B cell (primary cell): ENCODE measurements at places on chromosomes 12 and 14. TPM values are rescaled to one million over a fixed set of nuclear protein-coding genes. Genes with fewer than 3 reads are reported as not detected.
A peak's percentile ranks its signal among the peaks of the same experiment; 100 is the strongest.

DNA sequence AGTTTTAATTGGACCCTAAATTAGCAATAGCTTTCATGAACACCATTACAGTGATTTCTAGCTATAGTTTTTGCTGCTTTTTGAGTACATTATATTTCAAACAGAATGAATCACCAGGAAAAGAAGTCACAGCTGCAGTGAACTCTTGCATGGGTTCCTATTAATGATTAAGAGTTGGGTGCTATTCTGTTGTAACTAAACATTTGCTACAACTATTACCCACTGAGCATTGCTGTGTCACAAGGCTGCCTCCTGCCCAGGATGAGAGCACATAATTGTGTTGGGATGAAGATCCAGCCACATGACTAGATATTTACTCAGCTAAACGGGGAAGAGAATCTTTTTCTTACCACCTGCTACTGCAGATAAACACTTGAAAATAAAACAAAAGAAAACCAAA is 152.7 kb downstream of the GXYLT1 start:
- DNase-seq, result no peak

DNA sequence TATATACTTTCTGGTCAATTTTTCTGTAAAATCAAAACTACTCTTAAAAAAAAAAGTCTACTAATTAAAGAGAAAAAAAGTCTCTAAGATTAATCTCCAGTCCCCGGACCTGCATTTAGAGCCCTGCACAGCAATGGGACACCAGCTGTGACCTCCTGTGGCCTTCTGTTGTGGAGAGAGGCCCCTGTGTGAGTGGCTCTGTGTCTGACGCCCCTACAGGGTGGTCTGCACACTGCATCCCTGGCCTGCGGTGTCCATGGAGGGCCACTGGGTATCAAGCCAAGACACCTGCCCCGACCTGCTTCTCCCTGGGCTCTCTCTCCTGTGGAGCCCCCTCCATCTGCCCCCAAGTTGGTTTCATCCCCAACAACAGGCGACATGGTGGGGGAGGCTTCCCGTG is 248.0 kb upstream of the DIO3 start:
- DNase-seq, result no peak

DNA sequence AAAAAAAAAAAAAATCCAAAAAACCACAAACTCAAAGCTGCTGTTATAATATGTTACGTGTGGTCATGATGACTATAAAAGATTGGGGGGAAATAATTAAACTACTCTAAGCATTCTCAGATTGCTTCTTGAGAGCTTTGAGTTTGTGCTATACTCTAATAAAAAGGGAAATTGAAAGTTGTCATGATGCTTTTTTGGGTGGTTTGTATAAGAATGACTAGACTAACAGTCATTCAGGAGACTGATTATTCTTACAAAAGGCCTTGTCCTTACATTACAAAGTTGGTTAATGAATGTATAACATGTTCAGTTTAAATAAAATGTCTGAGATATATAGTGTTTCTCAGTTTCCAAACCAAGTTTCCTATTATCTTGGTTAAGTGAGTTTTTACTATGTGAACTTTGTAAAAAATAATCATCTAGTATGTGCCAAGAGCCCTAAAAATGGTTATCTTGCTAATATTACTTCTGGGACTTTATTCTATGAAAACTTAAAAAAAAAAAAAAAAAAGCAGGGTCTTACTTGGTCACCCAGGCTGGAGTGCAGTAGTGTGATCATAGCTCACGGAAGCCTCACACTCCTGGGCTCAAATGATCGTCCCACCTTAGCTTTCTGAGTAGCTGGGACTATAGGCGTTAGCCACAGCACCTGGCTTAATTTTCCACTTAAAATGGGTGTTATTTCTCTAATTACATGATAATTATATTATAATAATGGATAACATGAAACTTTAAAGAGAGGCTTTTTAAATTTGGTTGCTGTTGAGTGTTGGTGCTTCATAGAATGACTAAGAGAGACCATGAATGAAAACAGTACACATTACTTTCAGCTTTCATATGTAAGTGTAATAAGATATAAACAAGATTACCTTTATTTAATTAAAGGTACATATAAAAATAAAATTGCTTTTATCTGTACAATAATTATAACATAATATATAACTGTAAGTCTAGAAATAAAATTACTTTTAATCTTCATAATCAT is 459.6 kb upstream of the RGS6 start:
- DNase-seq, result no peak

DNA sequence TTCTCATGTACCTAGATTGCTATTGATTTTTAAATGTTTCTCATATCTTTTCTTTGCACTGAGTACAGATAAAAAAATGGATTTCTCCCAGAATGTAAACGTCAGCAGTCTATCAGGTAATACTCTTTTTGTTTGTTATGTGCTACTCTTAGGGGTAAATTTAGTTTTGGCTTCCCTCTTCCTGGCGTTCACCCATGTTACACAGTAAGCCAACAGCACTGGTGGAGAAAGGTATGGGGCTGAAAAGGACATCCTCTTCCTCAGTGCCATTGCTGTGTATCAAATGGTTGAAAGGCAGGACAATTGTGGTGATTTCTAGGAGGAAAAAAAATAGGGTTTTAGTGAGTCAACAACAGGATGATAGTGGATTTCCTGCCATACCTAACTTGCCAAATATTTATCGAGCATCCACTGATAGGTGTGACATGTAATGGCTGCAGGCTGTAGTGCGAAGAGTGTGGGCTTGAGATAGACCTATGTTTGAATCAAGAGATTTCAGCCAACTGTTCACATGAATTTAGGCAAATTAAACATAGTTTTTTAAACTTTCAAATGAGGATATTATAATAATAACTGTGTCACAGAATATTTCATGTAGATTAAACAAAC is 7.5 kb downstream of the KLRF2 start:
- no peak for DNase-seq

- DNase-seq, result no peak
Observed at GRCh38 chr14:30450631-30451545, 108.1 kb upstream of the G2E3 start.

DNA sequence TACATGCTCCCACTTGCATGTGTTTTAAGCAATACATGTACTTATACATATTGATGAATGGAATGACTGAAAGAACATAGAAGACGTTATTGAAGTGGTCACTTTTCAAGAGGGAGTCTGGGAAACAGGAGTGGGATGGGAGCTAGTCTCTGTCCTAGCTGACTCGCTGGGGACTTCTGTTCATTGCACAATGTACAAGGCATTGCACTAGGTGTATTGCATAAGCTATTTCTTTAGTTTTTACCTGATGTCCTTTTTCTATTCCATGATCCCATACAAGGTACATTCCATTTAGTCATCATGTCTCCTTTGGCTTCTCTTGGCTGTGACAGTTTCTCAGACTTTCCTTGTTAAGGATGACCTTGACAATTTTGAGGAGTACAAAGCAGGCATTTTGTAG is 4.0 kb upstream of the MYO1H start:
- DNase-seq, result no peak

GRCh38 chr12:122423258-122424165 is 1.0 kb upstream of the CLIP1 start:
- DNase-seq, result peak; percentile 53

DNA sequence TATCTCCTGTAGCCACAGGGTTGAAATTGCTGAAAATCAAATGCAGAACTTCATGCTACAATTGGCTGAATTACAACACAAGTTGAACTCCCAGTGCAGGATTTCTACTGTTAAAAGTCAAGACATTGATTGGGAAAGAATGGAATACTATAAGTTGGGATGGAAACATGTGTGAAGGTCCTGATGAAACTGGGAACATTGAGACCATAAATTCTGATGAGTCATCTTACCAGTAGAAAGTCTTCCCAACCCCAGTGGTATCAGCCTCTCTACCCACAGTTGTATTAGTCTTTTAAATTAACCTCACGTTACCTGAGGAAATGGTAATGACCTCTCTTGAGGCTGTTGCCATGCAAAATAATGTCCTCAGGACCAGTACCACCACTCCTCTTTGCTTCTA is 27.4 kb upstream of the DYRK2 start:
- DNase-seq, result no peak

- no peak for DNase-seq
Observed at GRCh38 chr12:41486718-41487117, 298.6 kb downstream of the PDZRN4 start.

Gene KLRF1
- 1.2 and 1.7 TPM in 2 replicates for total RNA-seq

Gene TWF1
- 30.0 and 34.3 TPM in 2 replicates for total RNA-seq

GRCh38 chr12:93243689-93244513 is 133.8 kb upstream of the NUDT4 start:
- DNase-seq, result peak; percentile 29

DNA sequence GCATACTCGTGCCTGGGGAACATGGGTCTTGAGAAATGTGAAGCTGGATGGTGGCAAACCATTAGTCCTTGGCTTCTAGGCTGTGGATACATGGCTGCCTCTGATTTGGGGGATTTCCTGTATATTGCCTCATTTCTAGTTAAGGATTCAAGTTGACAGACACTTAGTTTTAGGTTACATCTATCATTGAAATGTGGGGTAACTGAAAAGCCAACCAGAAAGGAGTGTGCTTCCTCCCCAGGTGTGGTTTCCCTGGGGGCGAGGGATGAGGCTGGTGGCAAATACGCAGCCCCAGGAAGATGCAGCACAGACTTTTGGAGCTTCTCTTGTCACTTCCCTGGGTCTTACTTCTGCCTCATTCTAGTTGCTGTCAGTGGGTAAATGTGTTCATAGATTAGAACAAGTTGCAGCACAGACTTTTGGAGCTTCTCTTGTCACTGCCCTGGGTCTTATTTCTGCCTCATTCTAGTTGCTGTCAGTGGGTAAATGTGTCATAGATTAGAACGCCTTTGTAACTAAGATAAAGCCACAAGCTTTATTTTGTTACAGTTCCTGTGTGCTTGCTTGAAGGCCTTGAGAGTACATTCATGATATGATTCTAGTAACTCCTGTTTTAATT is 85.1 kb downstream of the BORCS5 start:
- no peak for DNase-seq

GRCh38 chr12:124913474-124914391 is 717 bp downstream of the UBC start:
- peak; percentile 96 for DNase-seq

Gene KRT71
- not detected in 2 replicates for total RNA-seq
